CD8-positive, alpha-beta T cell (primary cell): ENCODE measurements at places on chromosomes 11 and 22. TPM values are rescaled to one million over a fixed set of nuclear protein-coding genes. Genes with fewer than 3 reads are reported as not detected.

- DNase-seq: no peak
Observed at GRCh38 chr11:84214557-84214956, 928.4 kb upstream of the CCDC90B start.

The IRAG1 gene
- total RNA-seq: not detected

The C11orf42 gene
- not detected for total RNA-seq

The ARAP1 gene
- 95.2 TPM for total RNA-seq

DNA sequence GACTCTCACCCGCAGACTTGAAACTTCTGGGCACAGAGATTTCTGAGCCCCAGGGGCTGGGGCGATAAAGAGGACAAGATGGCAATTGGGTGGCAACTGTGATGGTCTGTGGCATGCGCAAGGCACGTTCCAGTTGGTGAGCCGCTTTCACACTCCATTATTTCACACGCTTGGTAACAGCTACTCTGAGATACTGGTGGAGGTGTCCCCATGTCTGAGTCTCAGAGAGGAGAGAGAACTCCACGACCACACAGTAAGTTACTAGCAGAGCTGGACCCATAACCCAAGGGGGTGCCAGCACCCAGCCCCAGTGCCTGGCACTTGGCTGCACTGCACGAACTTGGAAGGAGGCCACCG is 6.0 kb upstream of the KCNJ4 start:
- DNase-seq: no peak

- DNase-seq: no peak
Observed at GRCh38 chr11:19576054-19576453, 136.6 kb upstream of the NAV2 start.

DNA sequence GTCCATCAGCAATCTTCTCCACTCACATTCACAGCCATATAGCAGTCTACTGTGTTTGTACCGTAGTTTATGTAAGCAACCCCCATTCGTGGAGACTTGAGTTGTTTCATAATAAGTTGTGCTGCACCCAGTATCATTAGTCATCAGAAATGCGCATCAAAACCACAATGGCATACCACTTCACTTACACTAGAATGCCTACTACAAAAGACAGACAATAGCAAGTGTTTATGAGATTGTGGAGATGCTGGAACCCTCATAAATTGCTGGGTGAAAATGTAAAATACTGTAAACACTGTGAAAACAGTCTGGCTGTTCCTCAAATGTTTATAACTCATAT is 133.3 kb downstream of the ATXN10 start:
- no peak for DNase-seq

GRCh38 chr11:36253238-36253637 is 36.0 kb downstream of the COMMD9 start:
- no peak for DNase-seq

The SOX6 gene
- total RNA-seq: not detected

The APOBEC3B gene
- 0.41 TPM for total RNA-seq

The RAC2 gene
- total RNA-seq: 159 TPM

DNA sequence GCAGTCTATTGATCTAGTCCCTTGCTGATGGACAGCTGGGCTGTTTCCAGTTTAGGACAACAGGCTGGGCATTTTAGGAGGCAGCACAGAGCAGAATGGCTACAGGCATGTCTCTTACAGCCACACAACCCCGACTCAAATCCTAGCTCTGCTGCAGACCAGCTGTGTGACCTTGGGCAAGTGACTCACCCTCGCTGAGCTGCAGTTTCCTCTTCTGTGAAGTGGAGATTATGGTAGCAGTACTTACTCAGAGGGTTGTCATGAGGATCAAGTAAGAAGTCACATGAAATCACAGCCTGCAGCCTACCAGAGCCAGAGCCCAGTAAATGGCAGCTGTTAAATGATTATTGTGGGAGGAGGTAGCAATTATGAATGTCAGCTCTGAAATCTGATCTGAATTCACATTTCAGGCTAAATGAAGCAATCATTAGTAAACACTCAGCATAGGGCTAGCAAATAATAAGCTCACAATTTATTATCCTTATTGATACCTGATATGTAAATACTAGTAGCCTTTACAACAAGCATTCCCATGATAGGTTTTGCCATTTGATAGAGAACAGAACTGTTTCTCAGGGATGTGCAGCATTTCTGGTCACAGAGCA is 58.9 kb downstream of the MYEOV start:
- DNase-seq: no peak

- no peak for DNase-seq
Observed at GRCh38 chr22:24029304-24029703, 18.2 kb downstream of the CABIN1 start.

DNA sequence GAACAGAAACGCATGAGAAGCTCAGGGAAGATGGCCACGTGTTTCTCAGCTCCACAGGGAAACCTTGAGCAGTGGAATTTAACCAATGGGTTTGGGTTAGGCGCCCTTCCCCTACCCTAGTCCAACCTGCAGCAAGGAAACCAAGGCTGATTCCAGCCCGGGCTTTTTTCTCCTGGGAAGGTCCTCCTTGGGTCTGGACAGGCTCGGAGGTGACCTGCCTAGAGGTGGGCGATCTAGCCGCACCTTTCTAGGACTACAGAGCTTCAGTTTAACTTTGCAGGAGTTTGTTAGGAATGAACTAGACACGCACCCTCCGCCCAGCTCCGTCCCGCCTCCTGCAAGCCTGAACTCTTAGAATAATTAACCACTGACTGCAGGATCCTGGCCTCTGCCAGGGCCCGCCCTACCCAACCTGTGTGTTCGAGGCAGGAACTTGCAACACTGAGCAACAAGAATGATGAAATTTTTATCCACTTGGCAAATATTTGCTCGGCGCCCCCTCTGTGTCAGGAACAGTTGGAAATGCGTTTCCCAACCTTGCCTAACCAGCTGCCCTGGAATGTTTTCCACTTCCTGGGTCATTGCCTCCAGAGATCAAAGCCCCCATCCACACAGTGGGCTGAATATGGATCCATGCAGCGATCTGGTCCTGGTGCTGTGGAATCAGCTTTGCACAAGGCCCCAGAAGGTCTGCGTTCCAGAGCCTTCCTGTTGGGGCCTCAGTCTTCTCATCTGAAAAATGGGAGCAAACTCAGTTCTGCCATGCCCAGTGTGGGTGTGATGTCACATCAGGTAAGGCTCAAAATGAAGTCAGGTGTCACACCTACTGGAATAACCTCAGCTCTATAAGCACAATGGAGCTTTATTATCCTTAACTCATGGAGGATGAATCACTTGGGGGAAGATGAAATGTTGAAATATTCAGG is 13.3 kb downstream of the MPST start:
- no peak for DNase-seq

GRCh38 chr11:10044618-10045017 is 249.4 kb downstream of the SBF2 start:
- DNase-seq: no peak
